ENCODE measurements at places on chromosomes 2 and 18.

DNA sequence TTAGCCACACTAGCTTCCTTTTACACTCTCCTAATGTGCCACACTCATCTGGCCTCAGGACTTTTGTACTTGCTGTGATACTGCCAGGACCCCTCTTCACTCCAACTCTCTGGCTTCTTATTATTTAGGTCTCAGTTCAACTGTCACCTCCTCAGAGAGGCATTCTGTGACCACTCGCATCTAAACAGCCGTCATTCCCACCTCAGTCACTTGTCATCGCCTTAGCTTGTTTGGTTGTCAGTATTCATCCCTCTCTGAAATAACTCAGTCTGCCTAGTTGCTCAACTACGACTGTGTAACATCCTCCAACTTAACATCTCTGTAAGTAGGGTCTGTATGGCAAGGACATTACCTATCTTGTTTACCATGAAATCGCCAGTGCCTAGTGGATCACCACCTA is 27.2 kb downstream of the MGAT4A start:
- DNase-seq = no peak

- no peak for DNase-seq
Measured at GRCh38 chr2:146837857-146838256, 1007.0 kb upstream of the ACVR2A start.

DNA sequence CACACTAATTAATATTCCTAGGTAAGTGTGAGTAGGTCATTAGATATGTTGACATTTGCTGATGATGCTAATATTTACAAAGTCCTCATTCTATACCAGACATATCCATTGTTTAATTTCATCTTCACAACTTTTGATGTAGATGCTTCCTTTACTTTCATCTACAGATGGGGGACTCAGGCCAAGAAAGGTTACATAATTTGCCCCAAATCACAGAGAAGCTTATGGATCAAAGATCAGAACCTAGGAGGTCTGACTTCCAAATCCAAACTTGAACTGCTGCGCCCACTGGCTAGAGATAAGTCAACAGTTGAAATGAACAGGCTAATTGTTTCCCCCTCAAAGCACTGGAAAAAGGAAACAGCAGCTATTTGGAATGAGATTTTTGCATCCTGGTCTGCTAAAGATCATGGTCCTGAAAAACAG is 95.6 kb upstream of the TMEM178A start:
- no peak for DNase-seq

- no peak for DNase-seq
Measured at GRCh38 chr2:137672989-137673552, 291.2 kb upstream of the HNMT start.

DNA sequence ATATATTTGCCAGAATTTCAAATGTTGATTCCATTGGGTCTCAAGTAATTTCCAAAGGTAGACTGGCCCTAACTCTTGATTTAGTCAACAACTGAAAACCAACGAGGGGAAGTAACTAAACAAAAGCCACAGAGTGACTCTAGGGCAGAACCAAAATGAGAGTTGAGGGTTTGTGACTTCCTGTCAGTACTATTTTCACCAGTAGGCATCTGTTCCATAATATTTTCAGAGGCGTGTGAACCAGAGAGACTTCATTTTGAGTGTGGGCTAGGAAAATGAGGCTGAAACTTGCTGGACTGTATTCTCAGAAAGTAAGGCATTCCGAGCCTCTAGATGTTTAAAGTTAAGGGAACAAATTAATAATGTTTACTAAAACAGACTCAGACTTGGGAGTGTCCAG is 70.6 kb downstream of the GDF7 start:
- no peak for DNase-seq

- DNase-seq = no peak
Measured at GRCh38 chr2:134906726-134907125, 11.9 kb upstream of the CCNT2 start.

- DNase-seq = no peak
Measured at GRCh38 chr18:63949068-63949737, at the start of gene HMSD. HMSD (plus strand) TSS chr18:63949301; CDS start chr18:63953456, 4,155 bp downstream.

- DNase-seq = no peak
Measured at GRCh38 chr2:126699716-126700581, 44.0 kb downstream of the GYPC start.

DNA sequence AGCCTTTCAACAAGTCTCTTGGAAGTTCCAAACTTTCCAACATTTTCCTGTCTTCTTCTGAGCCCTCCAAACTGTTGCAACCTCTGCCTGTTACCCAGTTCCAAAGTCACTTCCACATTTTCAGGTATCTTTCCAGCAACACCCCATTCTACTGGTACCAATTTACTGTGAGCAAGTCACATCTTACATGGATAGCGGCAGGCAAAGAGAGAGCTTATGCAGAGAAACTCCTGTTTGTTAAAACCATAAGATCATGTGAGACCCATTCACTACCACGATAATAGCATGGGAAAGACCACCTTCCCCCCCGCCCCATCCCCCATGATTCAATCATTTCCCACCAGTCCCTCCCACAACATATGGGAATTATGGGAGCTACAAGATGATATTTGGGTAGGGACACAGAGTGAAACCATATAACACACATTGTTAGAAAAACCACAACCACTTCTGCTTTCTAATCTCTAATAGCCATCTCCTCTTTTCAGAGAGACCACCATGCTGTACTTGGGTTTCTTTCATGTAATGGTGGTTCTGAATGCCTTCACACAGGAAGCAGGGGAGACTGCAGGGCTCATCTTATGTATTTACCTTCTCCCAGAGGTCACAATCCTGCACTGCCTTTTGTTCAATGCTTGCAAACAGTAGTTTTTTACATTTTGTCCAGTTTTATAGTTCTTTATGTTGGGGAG is 46.0 kb upstream of the CALCRL start:
- DNase-seq = no peak

Measured in activated T-helper 1 cell treated with anti-CD3 and anti-CD28 coated beads, Interleukin-2, amount 50 U/mL, for 16 hours (primary cell).